ENCODE measurements at places on chromosomes 6 and 20.

DNA sequence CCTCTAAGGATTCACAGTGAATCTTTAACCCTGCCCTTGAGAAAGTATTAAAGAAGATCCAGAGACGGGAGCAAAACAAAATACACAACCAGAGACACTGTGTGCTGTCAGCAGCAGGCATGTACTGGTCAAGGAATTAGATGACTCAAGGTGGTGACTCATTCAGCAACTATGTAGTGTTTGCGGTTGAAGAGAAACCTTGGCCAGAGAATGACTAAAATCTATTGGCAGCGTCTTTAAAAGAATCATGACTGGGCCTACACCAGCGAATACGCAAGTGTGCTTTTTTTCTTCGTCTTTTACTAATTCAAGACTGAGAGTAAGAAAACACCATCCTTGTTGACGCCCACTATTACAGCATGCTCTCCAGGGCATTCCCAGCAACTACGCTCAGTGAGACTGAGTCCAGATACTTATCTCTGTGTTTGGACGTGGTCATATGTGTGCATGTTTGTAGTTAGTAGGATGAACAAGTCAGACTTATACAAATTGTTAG lies 72.4 kb upstream of the BACH2 start:
- H3K36me3 ChIP-seq = no peaks in the 10 kb centered on the region
- H3K4me1 ChIP-seq = peaks cover 8% of the 10 kb centered on the region
- H3K27me3 ChIP-seq = no peaks in the 10 kb centered on the region
- DNase-seq = peak; percentile 91
- H3K4me3 ChIP-seq = no peak overlapping the region

DNA sequence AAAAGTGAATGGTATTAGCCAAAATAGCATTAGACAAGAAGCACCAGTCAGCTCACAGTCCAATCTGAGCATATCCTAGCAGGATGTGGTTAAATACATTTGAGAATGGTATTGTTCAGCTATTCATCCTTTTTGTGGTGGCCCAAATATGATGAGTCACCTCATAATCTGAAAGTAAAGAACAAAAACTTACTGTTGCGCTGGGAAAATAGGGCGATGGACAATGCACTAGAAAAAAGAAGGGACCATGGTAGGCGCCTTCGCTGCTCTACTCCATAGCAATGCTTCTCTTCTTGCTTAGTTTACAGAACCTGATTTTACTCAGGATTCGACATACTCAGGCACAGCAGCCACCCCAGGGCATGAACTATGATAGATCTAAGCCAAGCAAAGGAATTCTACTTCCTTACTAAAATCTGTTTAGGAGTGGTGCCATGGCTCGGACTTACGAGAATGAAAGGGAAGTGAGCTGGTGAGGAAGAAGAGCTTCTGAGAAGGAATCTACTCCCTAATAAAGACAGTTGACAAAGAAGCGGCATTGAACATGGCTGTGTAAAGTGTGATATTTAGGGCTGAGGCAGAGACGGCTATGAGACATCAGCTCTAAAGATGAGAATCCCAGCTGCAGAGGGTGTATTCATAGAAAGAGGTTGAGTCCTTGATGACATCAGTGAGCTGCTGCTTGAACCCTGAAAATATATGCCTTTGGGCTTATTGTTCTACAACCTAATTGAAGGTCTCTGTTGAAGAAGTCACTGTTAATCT lies 16.6 kb upstream of the FBXO9 start:
- H3K4me1 ChIP-seq = peaks cover 5% of the 10 kb centered on the region
- H3K27me3 ChIP-seq = no peaks in the 10 kb centered on the region
- peaks cover 7% of the 10 kb centered on the region for H3K36me3 ChIP-seq
- H3K4me3 ChIP-seq = no peak overlapping the region
- no peak overlapping the region for H3K27ac ChIP-seq
- DNase-seq = no peak

DNA sequence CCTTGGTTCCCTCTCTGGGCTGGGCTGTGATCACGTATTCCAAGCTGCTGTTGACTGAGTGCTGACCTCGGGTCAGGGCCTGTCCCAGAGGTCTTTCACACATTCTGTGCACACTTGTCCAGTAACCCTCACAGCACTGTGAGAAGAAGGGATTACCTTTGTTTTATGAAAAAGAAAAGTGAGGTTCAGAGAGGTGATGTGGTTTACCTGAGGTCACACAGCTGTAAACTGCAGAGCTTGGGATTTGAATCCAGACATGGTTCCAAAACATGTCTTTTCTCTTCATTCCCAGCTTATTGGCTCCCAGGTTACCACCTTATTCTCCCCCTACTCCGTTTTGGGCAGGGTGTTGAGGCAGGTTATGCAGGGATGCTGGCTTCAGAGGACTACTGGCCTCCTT lies 28.4 kb upstream of the CDH22 start:
- no peaks in the 10 kb centered on the region for H3K36me3 ChIP-seq
- no peaks in the 10 kb centered on the region for H3K4me1 ChIP-seq
- no peak overlapping the region for H3K27ac ChIP-seq
- DNase-seq = no peak

DNA sequence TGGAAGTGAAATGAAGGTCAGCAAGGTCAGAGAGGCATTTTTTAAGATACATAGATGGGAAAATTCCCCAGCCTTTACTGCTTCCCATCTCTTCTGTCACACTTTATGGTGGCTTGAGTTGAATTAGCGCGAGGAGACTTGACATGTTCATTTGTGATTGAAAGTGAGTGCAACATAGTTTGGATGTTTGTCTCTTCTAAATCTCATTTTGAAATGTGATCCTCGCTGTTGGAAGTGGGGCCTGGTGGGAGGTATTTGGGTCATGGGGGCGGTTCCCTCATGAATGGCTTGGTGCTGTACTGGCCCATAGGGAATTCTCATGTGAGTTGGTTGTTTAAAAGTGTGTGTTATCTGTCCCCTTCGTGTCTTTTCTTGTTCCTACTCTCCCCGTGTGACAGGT lies 237.2 kb downstream of the CDKAL1 start:
- no peak for DNase-seq
- H3K36me3 ChIP-seq = no peaks in the 10 kb centered on the region
- H3K4me1 ChIP-seq = no peaks in the 10 kb centered on the region
- no peak overlapping the region for H3K4me3 ChIP-seq
- H3K27me3 ChIP-seq = no peaks in the 10 kb centered on the region
- H3K27ac ChIP-seq = no peak overlapping the region

GRCh38 chr6:168709991-168710390 lies 269.0 kb downstream of the SMOC2 start:
- H3K27me3 ChIP-seq = no peaks in the 10 kb centered on the region
- peaks cover 2% of the 10 kb centered on the region for H3K4me1 ChIP-seq
- H3K27ac ChIP-seq = no peak overlapping the region
- H3K4me3 ChIP-seq = no peak overlapping the region
